Mesendoderm (in vitro differentiated cells): ENCODE measurements at places on chromosomes 3 and 15.

DNA sequence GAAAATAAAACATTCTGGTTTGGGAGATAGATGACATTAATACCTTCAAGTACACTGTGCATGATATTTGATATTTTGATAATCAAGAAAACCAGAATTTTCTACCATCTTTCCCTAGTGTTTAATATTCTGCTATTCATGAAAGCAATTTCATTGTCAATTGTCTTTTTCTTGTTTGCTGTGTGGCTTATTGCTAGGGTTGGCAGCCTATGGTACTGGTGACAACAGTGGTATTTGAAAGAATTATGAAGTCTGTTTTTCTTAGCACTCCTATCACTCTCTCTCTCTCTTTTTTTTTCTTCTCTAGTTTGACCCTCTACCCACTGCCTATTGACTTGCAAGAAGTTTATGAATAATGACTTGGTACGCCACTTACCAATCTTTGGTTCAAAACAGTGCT, 15.4 kb downstream of the RNF13 start:
- no peak for DNase-seq

DNA sequence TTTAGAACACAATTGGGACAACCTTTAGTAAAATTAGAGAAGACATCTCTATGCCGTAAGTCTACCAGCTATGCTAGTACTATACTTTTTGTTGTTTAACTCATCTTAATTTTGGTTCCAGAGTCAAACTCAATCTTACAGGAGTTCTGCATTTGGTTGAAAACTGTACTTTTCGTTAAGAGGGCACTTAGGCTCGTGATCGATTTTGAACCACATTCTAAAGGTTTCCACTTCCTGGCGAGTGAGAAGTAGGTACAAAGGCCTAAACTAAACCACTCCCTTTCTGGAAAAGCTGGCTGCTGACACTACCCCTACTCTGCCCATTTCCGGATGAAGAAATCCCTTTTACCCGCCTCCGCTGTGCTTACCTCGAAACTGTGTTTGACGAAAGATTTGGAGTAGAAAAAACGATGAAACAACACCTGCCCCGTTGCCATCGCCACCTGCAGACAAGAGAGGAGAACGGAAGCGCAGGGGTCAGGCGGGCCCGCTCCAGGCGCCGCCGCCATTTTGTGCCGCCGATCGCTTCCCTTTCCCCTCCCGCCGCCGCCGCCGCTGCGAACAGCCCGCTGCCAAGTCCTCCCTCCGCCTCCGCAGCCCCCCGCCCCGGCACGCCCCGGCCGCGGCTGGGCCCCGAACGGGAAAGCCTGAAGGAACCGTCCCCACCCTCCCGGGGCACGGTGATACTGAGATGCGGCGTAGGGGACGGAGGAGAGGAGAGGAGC, 748 bp downstream of the CCNL1 start:
- DNase-seq = peak; percentile 77

- DNase-seq = no peak
Observed at GRCh38 chr3:72634128-72634527, 214.1 kb downstream of the SHQ1 start.

GRCh38 chr3:31219131-31219843, 313.4 kb upstream of the STT3B start:
- no peak for DNase-seq

GRCh38 chr3:100216713-100217112, 44.1 kb upstream of the TBC1D23 start:
- DNase-seq = no peak

- DNase-seq = no peak
Observed at GRCh38 chr15:89112341-89112971, 24.2 kb downstream of the ABHD2 start.

- DNase-seq = peak; percentile 94
Observed at GRCh38 chr3:176814285-176814684, 383.0 kb downstream of the TBL1XR1 start.
